ENCODE measurements at places on chromosomes 1 and 21.
A peak's percentile ranks its signal among the peaks of the same experiment; 100 is the strongest.

GRCh38 chr1:231695439-231696255, 69.1 kb downstream of the DISC1 start:
- no peak for DNase-seq

DNA sequence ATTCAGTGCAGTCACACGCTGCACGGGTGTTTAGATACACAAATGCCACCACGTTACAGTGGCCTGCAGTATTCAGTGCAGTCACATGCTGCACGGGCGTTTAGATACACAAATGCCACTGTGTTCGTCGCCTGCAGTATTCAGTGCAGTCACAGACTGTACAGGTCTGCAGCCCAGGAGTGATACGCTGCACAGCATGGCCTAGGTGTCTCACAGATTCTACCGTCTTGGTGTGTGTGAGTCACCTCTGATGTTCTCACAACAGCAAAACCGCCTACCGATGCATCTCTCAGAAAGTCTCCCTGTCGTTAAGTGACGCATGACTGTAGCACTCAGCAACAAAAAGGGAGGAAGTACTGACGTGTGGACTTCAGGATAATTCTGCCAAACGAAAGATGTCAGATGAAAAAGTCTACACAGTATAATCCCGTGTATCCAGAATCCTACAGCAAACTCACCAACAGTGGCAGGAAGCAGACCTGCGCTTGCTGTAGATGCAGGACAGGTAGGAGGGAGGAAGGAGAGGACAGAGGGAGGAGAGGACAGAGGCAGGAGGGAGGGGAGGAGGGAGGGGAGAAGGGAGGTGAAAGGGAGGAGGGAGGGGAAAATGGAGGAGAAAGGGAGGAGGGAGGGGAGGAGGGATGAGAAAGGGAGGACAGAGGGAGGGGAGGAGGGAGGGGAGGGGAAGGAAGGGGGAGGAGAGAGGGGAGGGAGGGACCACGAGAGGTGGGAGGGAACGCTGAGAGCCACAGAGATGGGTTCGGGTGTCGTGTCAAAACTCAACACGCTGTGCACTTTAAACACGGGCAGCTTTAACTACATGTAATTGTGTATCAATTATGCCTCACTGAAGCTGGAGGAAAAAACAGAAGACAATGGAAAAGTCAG, 36.3 kb upstream of the PCBP3 start:
- DNase-seq: peak; percentile 44

GRCh38 chr1:23480187-23481025, 3.6 kb downstream of the ASAP3 start:
- DNase-seq: no peak

- peak; percentile 14 for DNase-seq
These were observed 4.2 kb downstream of the HHAT start for GRCh38 chr1:210332719-210333398.

GRCh38 chr1:223702735-223703667, 9.3 kb upstream of the CAPN2 start:
- no peak for DNase-seq

GRCh38 chr1:151613282-151613780, 1.5 kb downstream of the SNX27 start:
- DNase-seq: no peak

- no peak for DNase-seq
These were observed 106.9 kb upstream of the F3 start for GRCh38 chr1:94648225-94649007.

DNA sequence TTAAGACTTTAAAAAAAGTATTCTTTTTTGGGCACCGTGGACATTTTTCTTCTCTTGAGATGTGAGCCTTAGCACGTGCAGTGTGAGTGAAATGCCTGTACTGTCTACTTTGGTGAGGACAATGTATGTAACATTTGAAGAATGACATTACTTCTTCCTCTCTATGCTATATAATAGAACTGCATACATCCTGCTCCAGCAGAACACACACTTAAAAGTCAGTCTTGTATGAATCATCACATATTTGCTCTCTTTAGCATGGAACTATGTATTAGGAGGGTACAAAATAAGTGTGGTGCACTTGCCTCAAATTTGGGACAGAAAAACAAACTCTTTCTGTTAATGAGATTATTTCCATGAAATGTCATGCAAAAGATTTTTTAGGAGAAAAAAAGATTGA, 358.4 kb upstream of the SGIP1 start:
- no peak for DNase-seq

- DNase-seq: no peak
These were observed 26.5 kb upstream of the NTPCR start for GRCh38 chr1:232923739-232924386.

GRCh38 chr1:177825276-177825901, 144.5 kb downstream of the SEC16B start:
- no peak for DNase-seq

- DNase-seq: no peak
These were observed 7.1 kb downstream of the PSRC1 start for GRCh38 chr1:109275706-109276345.

DNA sequence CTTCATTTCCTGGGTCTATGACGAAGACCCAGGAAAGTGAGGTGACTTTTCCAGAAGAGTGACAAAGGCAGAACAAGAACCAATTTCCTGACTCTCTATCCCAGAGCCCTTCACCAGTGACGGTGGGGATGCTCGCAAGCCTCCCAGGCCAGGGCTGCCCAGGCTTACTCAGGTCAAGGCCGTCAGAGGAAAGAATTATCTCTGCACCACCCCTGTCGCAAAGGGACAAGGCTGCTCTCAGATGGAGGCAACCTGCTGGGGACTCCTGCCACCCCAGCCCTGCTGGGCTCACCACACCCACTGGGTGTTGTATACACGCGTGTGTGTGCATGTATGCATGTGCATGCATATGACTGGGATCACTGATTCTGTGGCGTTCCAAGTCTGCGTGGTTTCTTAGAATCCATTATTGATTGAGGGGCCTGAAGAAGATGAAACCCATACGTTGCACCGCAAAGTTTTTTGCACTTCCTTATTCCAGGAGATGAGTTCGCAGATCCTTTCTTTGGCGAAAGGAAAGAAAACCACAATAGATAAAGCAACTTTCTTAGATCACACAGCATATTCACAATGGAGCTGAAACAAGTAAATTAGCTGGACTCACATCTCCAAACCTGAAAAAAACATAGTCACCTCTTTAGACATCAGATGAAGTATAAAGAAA, 255.8 kb downstream of the RHOU start:
- no peak for DNase-seq

DNA sequence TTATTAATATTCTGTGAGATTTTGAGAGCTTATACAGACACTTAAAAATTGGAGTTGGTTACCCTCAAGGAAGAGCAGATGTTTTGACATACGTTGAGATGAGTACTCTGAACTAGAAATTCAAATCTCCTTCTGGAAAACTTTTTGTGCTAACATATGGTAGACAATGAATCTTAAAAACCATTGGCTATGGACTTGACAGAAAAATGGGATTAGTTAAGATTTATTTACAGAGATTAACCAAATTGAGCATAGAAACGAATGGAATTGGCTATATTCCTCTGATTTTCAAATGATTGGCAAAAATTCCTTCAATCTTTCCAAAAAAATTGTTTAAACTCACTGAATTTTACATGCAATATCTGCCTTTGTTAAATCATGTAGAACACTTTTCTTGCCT, 1392.9 kb downstream of the BRINP3 start:
- no peak for DNase-seq

- no peak for DNase-seq
These were observed 8.0 kb downstream of the PLXNA2 start for GRCh38 chr1:208235982-208236761.

GRCh38 chr1:204113896-204114295, 37.9 kb downstream of the ETNK2 start:
- no peak for DNase-seq

- DNase-seq: no peak
These were observed 418.7 kb upstream of the VAMP3 start for GRCh38 chr1:7352364-7352763.

DNA sequence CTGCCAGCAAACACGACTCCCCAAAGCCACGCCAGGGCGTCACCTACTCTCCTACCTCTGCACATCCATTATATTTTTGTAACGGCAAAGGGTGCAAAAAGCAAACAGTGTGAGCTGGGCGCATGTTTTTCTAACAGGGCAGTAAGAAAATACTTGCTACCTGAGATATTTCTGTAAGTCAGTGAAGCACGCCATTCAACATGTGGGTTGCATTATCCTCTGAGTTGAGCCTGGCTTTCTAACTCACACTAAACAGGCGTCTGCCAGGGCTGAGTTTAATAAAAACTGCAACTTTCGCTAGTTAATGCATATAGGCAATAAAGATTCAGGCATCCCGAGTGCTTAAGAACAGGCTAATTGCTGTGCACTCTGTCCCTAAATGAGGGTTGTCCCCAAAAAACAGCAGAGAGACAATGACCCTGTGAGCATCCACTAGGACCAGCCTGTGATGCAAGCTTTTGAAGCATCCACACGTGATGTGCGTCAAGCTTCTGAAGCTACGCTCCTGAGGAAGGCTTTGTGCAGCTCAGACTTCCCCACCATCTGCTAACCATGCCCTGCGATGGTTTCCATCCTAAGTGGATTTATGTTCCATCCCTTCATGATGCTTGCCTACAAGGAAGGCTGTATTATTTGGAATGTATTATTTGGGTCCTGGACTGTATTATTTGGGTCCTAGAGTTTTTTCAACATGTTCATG, 70.0 kb upstream of the SIM2 start:
- no peak for DNase-seq

- DNase-seq: no peak
These were observed 104.0 kb upstream of the GJB5 start for GRCh38 chr1:34650800-34651199.

DNA sequence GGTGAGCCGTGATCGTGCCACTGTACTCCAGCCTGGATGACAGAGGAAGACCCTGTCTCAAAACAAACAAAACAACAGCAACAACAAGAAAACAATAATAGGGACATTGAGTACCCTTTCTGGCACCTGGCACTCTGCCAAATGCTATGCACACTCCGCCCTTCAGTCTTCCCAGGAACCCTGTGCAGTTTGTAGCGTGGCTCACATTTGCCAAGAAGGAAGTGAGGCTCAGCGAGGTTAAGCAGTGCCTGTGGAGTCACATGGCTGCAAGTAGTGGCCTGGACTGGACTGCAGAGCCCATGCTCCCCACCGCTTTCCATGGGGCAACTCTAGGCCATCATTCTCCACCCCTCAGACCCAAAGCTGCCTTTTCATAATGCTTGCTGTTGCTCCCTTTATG, 5.3 kb upstream of the EVA1B start:
- no peak for DNase-seq

GRCh38 chr21:37908691-37909090, 7.6 kb downstream of the KCNJ6 start:
- no peak for DNase-seq

- no peak for DNase-seq
These were observed 108.0 kb downstream of the TAS1R2 start for GRCh38 chr1:18751425-18751824.

DNA sequence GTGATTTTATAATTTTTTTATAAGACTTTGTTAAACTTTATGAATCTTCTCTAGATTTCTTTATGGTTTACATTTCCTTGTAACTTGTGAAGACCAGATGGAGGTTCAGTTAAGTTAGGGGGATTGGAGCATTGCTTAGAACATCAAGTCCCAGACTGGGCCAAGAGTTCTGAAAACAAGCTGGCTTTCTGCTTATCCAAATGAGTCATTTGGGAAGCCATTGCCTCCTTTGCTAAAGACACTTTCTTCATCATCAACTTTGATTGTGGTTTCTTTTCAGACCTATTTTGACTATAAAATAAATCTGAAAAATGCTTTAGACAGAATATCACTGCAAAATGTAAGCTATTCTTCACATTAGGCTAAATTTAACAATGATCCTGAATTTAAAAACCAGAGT, 446.8 kb downstream of the USP25 start:
- DNase-seq: no peak

GRCh38 chr1:22760455-22760854, 49.8 kb downstream of the EPHB2 start:
- DNase-seq: no peak

- DNase-seq: no peak
These were observed 4.5 kb upstream of the EXTL1 start for GRCh38 chr1:26016953-26017545.

GRCh38 chr1:60428127-60428526, 354.6 kb upstream of the C1orf87 start:
- DNase-seq: no peak

DNA sequence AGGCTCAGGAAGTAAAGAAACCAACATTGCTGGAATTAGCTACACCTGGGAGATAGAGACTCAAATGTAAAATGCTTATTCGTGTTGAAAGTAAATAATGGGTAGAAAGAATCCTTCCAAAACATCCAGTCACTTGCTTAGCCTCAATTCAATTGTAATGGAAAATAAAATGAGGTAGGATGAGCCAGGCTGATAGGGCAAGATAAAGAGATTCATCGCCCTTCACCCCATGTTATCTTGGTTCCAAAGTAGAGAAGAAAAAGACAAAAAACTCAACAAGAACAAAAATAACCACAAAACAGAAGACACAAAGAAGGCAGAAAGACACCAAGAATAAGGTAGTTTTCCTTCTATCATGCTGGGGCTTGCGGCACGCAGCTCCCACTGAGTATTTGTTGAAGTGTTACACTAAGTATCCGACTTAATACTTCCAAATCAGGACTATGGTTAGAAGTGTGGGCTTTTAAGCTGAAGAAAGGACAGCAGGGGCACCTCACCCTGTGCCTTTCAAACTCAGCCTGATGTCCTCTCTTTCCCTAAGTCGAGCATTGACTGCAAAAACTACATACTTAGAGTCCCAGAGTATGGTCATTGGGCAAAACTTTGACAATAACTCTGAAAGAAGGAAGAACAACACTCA, 202.1 kb downstream of the VAV3 start:
- DNase-seq: no peak

DNA sequence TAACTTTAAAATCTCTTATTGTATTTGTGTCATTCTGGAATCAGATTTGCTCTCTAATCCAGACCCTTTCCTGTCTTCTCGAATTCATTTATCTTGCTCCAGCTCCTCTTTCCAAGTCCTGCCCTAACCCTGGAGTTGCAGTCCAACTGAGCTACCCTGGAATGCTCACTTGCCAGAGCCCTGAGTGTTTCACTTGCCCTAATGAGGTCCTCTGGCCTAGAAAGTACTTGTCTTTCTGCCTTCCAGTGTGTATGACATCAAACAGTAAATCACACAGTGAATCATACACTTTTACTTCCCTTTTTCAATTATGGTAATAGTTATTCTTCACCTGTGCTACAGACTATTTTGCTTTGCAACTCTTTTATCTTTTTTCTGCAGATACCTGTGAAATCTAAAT, 96.9 kb downstream of the NEK7 start:
- DNase-seq: no peak

DNA sequence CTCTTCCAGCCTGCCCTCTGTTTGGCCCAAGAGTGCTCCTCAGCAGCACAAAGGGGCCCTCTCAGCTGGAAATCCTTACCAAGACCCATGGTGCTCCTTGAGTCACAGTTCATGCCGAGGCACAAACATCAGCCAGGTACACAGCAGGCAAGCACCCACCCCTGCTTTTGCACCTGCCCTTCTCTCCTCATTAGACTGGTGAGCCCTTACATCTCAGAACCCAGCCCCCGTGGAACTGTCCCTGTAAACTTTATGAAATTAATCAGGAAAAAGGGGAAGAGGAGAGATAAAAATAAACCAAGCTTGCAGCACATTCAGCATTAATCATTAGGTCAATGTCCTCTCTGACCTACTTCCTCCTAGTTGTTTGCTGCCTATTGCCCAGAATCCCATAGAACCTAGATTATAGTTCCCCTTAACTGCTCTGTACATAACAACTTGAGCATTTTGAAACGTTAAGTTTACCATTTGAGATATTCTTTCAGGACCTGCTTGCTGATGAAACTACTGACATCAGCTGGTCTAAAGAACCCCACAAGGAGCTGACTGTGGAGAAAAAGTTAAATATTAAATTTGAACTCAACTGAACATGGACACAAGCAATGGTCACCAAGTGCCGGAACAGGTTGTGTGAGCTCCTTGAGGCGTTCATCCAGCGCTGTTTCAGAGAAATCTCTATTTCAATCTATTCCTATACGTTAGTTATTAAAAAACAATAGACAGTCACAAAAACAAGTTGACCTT, 738.4 kb downstream of the MATN1 start:
- no peak for DNase-seq
